ENCODE measurements at places on chromosomes 2 and 18. TPM values are rescaled to one million over a fixed set of nuclear protein-coding genes. Genes with fewer than 3 reads are reported as not detected.

- no peaks in the 10 kb centered on the region for H3K36me3 ChIP-seq
- H3K27me3 ChIP-seq, result no peaks in the 10 kb centered on the region
- H3K27ac ChIP-seq, result no peak overlapping the region
- no peaks in the 10 kb centered on the region for H3K4me1 ChIP-seq
- no peak for DNase-seq
Measured at GRCh38 chr2:153770359-153770991, 101.2 kb upstream of the GALNT13 start.

DNA sequence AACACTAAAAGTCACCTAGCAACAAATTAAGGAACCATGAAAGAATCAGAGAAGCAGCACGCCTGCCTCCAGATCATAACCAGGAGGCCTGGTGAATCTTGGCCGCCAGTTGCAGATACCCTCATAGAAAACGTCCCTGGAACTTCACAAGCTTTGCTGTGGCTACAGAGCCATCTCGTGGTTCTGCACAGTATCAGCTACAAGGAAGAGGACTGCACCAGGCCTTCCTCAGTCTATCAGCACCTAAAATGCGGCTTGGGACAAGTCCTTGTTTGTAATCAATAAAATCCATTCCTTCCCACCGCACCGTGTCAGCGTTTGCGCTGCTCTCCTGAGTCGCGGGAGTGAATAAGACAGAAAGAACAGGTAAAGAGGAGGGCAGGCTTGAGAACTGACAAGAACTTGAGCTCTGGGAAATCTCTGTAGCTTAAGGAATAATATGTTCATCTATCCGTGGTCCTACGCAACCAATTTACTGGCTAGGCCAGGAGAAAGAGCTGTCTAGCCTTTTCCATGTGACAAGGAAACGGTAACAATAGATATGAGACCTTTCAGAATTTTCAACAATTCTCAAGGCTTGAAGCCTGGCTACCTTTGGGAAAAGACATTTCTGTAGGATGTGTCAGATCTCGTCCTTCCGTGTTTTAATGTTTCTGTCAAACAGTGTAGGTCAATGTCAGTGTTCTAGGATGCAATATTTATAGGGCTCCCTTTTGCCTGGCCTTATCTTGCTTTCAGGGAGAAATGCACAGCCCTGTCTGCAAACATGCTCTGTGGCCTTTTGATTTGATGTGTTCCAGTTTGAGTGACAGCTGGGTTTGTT, 128.5 kb upstream of the RAB12 start:
- no peak for DNase-seq
- no peaks in the 10 kb centered on the region for H3K36me3 ChIP-seq
- H3K4me1 ChIP-seq, result no peaks in the 10 kb centered on the region
- no peak overlapping the region for H3K27ac ChIP-seq
- no peak overlapping the region for H3K4me3 ChIP-seq
- no peaks in the 10 kb centered on the region for H3K27me3 ChIP-seq

DNA sequence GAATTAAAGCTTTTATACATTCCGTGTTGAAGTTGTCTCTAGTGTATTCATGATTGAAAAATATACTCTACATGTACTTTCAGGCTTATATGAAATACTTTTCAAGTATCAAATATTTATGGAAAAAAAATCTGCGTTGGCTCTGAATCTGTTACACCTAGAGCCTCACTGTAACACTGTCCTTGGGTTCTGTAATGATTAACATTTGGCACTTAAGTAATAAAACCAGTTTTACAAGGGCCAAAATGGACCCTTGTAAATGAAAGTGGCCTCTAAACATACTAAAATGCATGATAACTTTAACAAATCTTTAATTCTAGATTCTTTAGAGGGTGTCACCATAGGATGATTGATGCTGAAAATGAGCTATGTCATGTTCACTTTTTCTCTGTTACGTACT, 162.8 kb downstream of the PTPRM start:
- no peaks in the 10 kb centered on the region for H3K36me3 ChIP-seq
- H3K27ac ChIP-seq, result no peak overlapping the region
- DNase-seq, result no peak
- H3K4me3 ChIP-seq, result no peak overlapping the region
- H3K4me1 ChIP-seq, result peaks cover 9% of the 10 kb centered on the region

- no peaks in the 10 kb centered on the region for H3K36me3 ChIP-seq
- no peak overlapping the region for H3K27ac ChIP-seq
- no peak for DNase-seq
- no peak overlapping the region for H3K4me3 ChIP-seq
- no peaks in the 10 kb centered on the region for H3K4me1 ChIP-seq
- no peaks in the 10 kb centered on the region for H3K27me3 ChIP-seq
Measured at GRCh38 chr2:189276277-189276676, 96.7 kb upstream of the COL5A2 start.

Gene ZBTB7C
- total RNA-seq, result 12.8 TPM

Gene LGALSL
- total RNA-seq, result 24.6 TPM

Gene PAIP2B
- 3.6 TPM for total RNA-seq
